Cerebellar cortex (tissue), 1 donor: ENCODE measurements at places on chromosomes 7 and 10.

DNA sequence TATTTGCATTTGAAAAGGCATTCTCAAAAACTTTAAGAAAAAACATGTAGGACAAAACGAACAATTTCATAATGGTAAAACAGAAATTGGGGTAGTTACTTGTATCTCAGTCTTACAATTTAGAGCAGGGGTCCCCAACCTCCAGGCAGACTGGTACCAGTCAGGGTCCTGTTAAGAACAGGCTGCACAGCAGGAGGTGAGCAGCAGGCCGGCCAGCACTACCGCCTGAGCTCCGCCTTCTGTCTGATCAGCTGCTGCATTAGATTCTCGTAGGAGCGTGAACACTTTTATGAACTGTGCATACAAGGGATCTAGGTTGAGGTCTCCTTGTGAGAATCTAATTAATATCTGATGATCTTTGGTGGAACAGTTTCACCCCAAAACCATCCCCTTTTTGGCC lies 77.3 kb downstream of the SEMA3A start:
- no peak for DNase-seq

DNA sequence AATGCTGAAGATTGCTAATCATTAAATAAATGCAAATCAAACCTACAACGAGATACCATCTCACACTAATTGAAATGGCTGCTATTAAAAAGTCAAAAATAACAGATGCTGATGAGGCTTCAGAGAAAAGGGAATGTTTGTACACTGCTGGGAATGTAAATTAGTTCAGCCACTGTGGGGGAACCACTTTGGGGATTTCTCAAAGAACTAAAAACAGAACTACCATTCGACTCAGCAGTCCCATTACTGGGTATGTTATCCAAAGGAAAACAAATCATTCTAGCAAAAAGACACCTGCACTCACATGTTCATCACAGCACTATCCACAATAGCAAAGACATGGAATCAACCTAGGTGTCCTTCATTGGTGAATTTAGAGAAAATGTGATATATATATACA lies 379.0 kb upstream of the CNTNAP2 start:
- no peak for DNase-seq

GRCh38 chr10:97023401-97024167 lies 162.2 kb downstream of the SLIT1 start:
- peak; percentile 20 for DNase-seq

GRCh38 chr7:96531331-96531730 lies 178.3 kb downstream of the SEM1 start:
- DNase-seq, result no peak

DNA sequence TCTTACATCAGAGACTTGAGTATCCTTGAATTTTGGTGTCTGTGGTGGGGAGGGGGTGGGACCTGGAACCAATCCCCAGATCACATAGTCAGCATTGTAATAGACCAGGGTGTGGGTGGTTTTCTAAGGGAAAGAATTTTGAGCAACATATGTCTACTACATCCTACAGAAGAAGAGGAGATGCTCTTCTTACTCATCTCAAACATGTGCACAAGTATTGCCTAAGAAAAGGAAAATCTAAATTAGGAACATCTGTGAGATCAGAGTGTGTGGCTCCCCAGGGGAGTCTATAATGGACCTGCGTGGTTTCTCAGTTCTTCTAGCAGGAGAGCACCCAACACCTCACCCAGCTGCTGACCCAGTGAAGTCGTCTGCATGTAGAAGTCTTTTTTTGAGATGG lies 148.8 kb downstream of the CCDC3 start:
- no peak for DNase-seq

- DNase-seq, result no peak
Measured at GRCh38 chr7:159231017-159231416, 86.3 kb upstream of the VIPR2 start.

DNA sequence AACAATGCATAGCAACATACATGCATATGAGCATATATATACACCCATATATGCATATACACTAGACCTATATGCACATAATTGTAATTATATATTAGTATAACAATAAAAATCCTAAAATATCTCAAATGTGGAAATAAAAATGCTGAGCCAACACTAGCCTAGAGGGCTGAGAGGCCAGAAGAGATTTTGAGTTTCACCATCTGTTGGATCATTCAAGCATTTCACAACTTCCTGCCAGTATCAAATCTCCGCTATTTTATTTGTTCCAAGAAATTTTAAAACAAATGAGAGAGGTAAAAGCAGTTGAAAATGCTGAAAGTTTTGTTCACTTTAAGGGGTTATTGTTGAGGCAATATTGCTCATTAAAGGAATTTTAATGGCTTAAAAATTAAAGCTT lies 187.0 kb downstream of the PCDH15 start:
- no peak for DNase-seq

- DNase-seq, result no peak
Measured at GRCh38 chr7:42232275-42232674, 4.7 kb downstream of the GLI3 start.

DNA sequence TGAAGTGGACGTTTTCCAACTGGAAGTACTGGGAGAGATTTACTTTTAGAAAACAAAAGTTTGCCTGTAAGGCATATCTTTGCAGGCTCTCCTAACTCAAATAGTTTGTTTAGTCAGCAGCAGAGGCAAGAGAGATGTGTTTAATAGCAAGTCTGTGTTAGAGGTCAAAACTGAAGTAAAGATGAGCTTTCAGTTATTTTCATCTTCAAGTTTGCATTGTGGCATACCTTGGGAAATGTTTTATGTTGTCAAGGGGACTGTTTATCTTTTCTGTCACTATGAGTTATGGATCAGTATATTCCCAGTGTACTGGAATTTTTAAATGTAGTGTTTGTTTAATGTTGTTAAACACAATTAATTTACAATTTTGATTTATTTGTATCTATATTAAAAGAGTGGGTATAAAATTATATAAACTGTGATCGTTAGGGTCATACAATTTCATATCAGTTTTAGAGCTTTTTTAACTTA lies 169.7 kb upstream of the PPP1R3A start:
- no peak for DNase-seq

DNA sequence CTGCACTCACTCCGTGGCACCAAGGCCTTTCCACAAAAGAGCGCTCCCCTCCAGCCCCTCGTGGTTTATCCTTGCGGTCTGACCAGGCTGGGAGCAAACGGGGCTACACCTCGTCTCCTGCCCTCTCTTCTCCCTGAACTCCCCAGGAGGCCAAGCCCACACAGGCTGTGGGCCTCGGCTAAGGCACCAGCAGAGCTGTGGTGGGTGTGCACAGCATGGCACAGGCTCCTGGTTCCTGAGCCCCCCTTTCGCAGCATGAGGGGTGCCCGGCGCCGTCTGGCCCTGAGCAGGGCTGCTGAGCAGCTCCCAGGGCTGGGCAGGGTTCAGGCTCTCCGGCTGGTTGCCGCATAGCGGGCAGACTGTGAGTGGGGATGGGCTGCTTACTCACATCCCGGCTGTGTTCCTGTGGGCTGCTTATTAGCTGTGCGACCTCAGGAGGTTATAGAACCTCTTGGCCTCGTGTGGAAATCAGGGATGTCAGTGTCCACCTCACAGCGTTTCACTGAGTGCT lies 90.4 kb downstream of the ZMIZ1 start:
- DNase-seq, result peak; percentile 24

- no peak for DNase-seq
Measured at GRCh38 chr7:73995330-73995729, 32.6 kb upstream of the ELN start.

- peak; percentile 59 for DNase-seq
Measured at GRCh38 chr7:36441344-36442022, 51.8 kb downstream of the ANLN start.

DNA sequence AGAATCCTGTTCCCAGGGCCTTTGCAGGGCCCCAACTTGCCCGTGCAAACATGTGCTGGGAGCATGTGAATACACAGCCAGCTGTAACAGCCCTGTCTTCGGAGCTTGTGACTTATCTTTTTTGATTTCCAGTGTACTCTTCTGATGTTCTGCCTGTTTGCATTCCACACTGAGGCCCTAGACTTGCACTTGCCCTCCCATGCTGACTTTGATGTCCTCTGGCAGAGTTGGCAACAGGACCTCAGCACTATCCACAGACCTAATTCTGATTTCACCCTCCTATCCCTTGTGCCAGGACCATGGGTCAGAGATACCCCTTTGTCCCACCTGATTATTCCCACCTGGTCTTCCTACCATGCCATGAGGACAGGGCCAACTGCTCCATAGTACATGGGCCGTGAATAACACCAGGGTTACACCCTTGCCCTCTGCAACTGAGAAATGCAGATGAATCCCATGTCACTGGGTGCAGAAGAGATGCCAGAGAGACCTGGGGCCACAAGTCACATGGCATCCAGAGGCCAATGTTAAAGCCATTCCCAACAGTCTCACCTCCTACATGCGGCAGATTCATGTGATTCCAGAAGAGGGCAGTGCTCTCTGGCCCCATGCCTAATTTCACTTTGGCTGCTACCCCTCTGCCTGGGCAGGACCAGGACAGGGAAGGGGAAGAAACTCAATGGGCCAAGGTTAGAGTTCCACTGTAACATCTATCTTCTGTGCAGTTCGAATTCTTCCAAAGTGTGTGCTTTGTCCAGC lies 43.0 kb downstream of the SCRN1 start:
- DNase-seq, result peak; percentile 53

- DNase-seq, result no peak
Measured at GRCh38 chr7:105693576-105693975, 112.3 kb upstream of the EFCAB10 start.

DNA sequence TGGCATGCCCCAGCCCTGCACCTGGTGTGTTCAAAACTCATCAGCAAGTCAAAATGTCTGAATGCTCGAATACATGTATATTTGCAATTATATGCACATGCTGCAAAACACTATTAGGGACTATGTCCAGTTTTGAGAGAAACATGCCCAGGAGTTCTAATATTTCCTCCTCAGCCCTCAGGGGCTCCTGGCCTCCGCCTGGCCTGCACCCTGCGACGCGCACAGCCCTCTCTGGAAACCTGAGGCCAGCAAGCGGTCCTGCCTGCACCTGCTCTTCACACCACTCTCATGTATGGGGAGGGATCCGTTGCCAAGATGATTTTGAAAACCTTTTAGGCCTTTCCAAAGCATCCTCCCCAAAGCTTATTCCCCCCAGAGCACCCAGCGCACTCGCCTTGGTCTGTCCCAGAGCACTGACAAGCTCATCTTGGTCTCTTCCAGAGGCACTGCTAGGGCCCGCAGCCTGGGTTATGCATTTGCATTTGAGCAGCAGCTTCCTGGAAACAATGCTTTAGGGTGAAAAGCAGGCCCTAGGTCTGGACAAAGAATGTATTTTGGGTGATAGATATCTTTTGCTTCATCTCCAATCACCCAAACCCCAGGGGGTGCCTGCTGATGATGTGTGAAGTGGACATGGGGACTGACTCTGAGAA lies 22.6 kb upstream of the CNPY1 start:
- DNase-seq, result peak; percentile 65

- peak; percentile 36 for DNase-seq
Measured at GRCh38 chr10:43214956-43215561, 51.8 kb downstream of the RASGEF1A start.

- DNase-seq, result no peak
Measured at GRCh38 chr7:77531038-77531437, 6.1 kb upstream of the PTPN12 start.

GRCh38 chr10:119778776-119779445 lies 53.1 kb downstream of the INPP5F start:
- DNase-seq, result no peak
